ENCODE measurements at places on chromosomes 16 and 17.
A peak's percentile ranks its signal among the peaks of the same experiment; 100 is the strongest.

- no peak for DNase-seq
Observed at GRCh38 chr16:24936151-24936550, 79.0 kb downstream of the ARHGAP17 start.

DNA sequence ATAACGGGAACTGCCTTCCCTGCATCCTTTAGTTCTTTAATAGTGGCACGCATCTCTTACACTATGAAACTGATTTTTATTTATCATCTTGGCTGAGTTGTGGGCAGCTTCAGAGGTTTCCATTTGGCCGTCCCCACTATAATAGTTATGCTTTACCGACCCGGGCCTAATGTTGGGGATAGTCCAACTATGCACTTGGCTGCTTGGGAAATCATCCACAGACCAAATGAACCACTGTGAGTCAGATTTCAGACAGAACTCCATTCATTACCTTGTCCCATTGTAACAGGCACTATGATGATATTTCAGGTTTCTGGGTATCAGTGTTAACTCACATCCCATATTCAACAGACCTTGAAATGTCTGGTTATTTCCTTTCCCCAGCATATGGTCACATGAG is 6.1 kb upstream of the SLFN5 start:
- no peak for DNase-seq

GRCh38 chr16:1647856-1648255 is 30.2 kb upstream of the JPT2 start:
- no peak for DNase-seq

DNA sequence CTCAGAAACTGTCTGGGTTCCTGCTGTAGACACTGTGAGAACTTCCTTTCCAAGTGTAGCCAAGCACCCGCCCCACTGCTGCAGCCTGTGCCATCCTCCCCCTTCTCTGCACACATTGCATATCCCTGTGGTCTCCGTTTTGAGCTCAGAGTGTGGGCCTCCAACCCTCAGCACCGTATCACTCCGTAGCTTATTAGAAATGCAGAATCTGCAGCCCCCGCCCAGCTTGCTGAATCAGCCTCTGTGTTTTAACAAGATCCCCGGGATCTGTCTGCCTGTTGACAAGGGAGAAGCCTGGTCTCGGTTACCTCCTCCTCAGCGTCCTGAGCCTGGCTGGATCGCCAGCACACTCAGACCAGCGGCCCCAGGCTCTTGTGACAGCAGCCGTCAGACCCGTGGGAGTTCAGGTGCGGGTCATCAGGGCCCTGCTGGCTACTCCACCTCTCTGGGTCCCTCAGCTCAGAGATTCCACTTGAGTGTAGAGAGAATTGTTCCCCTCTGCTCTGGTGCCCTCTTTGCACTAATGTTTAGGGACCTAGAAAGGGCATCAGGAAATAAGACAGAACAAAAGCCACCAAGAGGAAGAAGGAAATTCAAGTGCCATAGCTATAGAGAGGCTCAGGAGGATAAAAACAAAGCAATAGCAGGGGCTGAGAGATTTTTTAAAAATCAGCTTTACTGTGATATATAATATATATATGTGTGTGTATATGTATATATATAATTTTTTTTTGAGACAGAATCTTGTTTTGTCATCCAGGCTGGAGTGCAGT is 92.3 kb downstream of the PITPNC1 start:
- no peak for DNase-seq

GRCh38 chr17:75845058-75845711 is 981 bp upstream of the UNC13D start:
- peak; percentile 60 for DNase-seq

DNA sequence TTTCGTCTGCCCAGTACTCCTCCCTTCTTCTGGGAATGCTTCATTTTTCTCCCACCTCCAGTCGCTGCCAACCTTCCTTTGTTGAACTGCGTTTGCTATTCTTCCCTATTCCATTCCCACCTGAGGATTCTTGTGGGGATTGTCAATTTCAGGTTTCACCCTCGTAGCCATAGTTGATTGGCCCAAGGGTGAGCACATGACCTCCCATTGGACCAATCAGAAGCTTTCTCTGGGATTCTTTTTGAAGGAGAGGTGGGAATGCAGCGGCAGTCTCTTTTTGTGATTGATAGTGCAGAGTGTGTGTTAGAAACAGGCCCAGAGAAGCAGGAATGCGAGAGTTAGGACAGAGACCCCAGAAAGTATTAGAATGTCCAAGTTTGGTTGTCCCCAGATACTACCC is 49.1 kb upstream of the GPRC5B start:
- no peak for DNase-seq
